ENCODE measurements at places on chromosomes 5 and 9. TPM values are rescaled to one million over a fixed set of nuclear protein-coding genes. Genes with fewer than 3 reads are reported as not detected.

GRCh38 chr9:101626295-101626694 lies 31.5 kb upstream of the PPP3R2 start:
- H3K4me1 ChIP-seq = no peaks in the 10 kb centered on the region
- H3K27me3 ChIP-seq = no peaks in the 10 kb centered on the region
- no peak for DNase-seq
- no peak overlapping the region for H3K4me3 ChIP-seq
- H3K36me3 ChIP-seq = no peaks in the 10 kb centered on the region

The TRPM6 gene
- not detected for total RNA-seq

DNA sequence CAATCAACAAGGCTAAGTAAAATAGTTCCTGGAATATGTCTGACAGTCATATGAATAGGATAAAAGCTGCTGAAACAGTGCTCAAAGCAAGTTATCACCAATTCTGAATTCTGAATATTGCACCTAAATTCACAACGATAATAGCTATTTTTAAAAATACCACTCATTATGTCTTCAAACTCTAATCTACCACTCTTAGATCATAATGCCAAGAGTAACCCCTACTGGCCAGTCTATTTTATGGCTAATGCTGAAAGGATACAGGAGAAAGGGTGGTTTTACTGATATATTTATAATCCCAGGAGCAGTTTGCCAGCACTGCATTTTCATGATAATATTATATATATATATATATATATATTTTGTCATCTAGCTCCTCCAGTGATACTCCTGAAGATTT lies 232.8 kb downstream of the PDE4D start:
- H3K4me1 ChIP-seq = peaks cover 30% of the 10 kb centered on the region
- no peak for DNase-seq
- no peak overlapping the region for H3K27ac ChIP-seq
- H3K36me3 ChIP-seq = no peaks in the 10 kb centered on the region

GRCh38 chr9:136115206-136115605 lies 3.5 kb downstream of the TMEM250 start:
- H3K4me1 ChIP-seq = peaks cover 15% of the 10 kb centered on the region
- no peak for DNase-seq
- no peak overlapping the region for H3K27ac ChIP-seq
- H3K4me3 ChIP-seq = no peak overlapping the region
- H3K27me3 ChIP-seq = no peaks in the 10 kb centered on the region

GRCh38 chr5:179256328-179257175 lies 88.7 kb downstream of the ADAMTS2 start:
- H3K27me3 ChIP-seq = no peaks in the 10 kb centered on the region
- no peaks in the 10 kb centered on the region for H3K4me1 ChIP-seq
- H3K4me3 ChIP-seq = no peak overlapping the region

The DDX4 gene
- not detected for total RNA-seq

DNA sequence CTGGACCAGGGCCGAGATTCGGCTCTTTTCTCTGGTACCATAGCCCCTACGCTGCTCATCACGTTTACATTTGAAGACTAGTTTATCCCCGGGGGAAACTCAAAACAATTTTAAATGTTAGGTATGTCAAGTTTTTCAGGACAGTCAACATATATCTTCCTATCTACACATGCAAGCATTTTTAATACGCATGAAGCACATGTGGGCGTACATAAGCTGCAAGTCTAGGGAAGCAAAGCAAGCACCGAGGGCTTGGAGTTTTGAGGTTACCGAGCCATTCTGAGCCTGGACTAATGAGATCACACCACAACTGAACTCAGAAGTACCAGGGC lies 154.4 kb downstream of the AUH start:
- peaks cover 7% of the 10 kb centered on the region for H3K36me3 ChIP-seq
- H3K4me3 ChIP-seq = no peak overlapping the region
- DNase-seq = no peak

The NUTM2G gene
- total RNA-seq = not detected
